Right atrium auricular region (tissue), 2 donors: ENCODE measurements at places on chromosomes 12 and 14. TPM values are rescaled to one million over a fixed set of nuclear protein-coding genes. Genes with fewer than 3 reads are reported as not detected.

DNA sequence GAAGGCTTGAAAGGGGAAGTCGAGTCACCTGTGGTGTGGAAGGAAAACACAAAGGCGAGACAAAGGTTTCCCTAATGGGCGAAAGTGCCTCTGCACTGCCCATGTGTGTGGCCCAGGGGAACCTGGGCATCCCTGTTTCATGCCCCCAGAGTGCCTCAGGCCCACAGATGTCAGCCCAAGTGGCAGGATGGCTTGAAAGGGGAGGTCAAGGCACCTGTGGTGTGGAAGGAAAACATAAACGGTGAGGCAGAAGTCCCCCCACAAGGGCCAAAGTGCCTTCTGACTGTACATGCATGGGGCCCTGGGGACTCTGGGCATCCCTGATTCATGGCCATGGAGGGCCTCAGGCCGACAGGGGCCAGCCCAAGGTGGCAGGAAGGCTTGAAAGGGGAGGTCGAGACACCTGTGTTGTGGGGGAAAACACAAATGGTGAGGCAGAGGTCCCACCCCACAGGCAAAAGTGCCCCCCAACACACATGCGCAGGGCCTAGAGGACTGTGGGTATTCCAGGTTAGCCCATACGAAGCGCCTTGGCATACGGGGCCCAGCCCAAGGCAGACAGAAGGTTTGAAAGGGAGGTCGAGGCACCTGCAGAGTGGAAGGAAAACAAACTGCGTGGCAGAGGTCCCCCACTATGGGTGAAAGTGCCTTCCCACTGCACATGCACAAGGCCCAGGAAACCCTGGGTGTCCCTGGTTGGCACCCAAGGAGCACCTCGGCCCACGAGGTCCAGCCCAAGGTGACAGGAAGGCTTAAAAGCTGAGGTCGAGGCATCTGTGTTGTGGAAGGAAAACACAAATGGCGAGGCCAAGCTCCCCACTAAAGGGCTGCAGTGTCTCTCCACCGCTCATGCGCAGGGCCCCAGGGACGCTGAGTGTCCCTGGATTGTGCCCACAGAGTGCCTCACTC lies 382.3 kb downstream of the ALG10 start:
- H3K27ac ChIP-seq: no peak overlapping the region
- no peak overlapping the region for H3K4me3 ChIP-seq
- DNase-seq: peak; percentile 34
- H3K27me3 ChIP-seq: no peaks in the 10 kb centered on the region
- no peaks in the 10 kb centered on the region for H3K4me1 ChIP-seq

GRCh38 chr12:53752192-53752601 lies 418 bp upstream of the CISTR start:
- peak overlapping the region; percentile 64 for H3K4me3 ChIP-seq
- no peaks in the 10 kb centered on the region for H3K36me3 ChIP-seq
- no peak for DNase-seq
- peaks cover 42% of the 10 kb centered on the region for H3K4me1 ChIP-seq
- peak overlapping the region; percentile 71 for H3K27ac ChIP-seq
- no peaks in the 10 kb centered on the region for H3K27me3 ChIP-seq

DNA sequence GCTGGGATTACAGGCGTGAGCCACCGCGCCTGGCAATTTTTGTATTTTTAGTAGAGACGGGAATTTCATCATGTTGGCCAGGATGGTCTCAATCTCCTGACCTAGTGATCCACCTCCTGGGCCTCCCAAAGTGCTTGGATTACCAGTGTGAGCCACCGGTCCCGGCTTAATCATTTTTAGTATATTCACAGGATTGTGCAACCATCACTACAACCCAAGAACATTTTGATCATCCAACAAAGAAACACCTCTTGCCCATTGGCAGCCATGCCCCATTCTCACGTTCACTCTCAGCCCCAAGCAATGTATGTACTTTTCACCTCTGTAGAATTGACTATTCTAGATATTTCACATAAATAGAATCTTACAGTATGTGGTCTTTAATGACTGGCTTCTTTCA lies 19.9 kb downstream of the SP1 start:
- DNase-seq: no peak
- no peak overlapping the region for H3K27ac ChIP-seq
- H3K4me1 ChIP-seq: no peaks in the 10 kb centered on the region
- H3K36me3 ChIP-seq: peaks cover 4% of the 10 kb centered on the region
- no peak overlapping the region for H3K4me3 ChIP-seq
- no peaks in the 10 kb centered on the region for H3K27me3 ChIP-seq

DNA sequence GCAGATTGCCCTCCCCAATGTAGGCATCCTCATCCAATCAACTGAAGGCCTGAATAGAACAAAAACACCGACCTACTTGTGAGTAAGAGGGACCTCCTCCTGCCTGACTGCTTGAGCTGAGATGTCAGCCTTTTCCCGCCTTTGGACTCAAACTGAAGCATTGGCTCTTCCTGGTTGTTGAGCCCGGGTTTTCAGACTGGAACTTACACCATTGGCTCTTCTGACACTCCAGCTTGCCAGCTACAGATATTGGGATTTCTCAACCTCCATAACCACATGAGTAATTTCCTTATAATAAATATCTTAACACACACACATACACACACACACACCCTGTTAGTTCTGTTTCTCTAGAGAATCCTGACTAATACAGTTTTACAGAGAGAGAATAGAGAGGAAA lies 173.4 kb upstream of the NTF3 start:
- no peaks in the 10 kb centered on the region for H3K27me3 ChIP-seq
- H3K27ac ChIP-seq: no peak overlapping the region
- no peaks in the 10 kb centered on the region for H3K36me3 ChIP-seq

DNA sequence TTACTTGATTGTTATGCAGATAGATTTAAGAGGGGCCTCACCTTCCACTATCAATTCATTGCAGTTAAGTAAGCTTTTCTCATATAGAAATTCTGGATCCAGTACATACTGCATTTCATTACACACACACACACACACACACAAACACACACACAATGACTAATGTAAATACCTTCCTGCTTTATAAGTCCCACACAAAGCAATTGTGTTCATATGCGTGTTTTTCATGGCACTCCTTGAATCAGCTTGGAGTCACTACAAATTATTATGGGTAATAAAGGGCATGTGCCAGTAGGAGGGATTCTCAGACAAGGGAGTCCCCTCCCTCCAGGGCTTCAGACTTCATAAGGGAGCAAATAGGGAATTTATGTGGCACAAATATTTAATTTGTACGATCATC lies 4.5 kb downstream of the MIPOL1 start:
- H3K4me1 ChIP-seq: no peaks in the 10 kb centered on the region
- no peak overlapping the region for H3K4me3 ChIP-seq
- H3K27ac ChIP-seq: no peak overlapping the region
- no peaks in the 10 kb centered on the region for H3K36me3 ChIP-seq

DNA sequence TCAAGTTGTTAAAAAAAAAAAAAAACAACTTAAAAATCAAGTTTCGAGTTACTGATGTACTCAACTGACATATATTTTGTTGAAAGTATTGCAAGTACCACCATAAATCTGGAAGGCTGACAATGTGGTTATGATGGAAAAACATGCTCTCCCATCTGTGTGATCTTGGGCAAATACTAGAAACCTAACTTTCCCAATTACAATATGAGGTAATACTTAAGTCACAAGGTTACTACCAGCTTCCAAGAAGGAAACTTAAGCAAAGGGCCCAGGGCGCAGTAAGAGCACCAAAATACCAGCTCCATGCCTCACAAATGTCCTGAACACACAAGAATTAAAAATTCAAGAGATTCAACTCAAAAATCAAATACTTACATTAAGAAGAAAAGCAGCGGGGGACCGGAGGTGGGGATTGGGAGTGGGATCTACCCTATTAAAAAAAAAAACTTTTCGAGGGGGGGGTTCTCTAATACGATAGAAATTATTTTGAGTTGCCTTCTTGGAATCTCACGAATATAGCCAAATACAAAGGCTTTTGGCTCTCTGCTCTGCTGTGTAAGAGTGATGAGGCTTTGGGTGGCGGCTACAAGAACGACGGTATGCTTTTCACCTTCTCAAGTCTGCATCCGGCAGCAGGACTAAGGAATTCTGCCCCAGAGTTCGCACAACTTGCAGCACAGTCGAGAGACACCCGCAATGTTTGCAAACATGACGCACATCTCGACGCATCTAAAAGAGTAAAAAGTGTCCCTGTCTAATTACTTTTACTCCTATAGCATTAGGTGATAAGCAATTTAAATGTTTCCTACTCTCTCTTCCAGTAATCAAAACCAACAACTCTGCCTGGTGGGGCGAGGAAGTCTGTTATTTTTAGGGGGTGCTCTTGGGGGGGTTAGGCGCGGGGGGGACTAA lies 1.1 kb downstream of the SAV1 start:
- H3K27me3 ChIP-seq: no peaks in the 10 kb centered on the region
- H3K27ac ChIP-seq: peak overlapping the region; percentile 97
- DNase-seq: peak; percentile 68
- peak overlapping the region; percentile 68 for H3K4me3 ChIP-seq
- no peaks in the 10 kb centered on the region for H3K4me1 ChIP-seq

GRCh38 chr14:73777420-73777819 lies 63.2 kb upstream of the PNMA1 start:
- H3K27ac ChIP-seq: no peak overlapping the region
- DNase-seq: no peak
- no peaks in the 10 kb centered on the region for H3K36me3 ChIP-seq
- no peaks in the 10 kb centered on the region for H3K27me3 ChIP-seq
- H3K4me1 ChIP-seq: peaks cover 66% of the 10 kb centered on the region

- H3K27ac ChIP-seq: no peak overlapping the region
- no peak overlapping the region for H3K4me3 ChIP-seq
Observed at GRCh38 chr12:3552726-3553045, 61.7 kb downstream of the PRMT8 start.

DNA sequence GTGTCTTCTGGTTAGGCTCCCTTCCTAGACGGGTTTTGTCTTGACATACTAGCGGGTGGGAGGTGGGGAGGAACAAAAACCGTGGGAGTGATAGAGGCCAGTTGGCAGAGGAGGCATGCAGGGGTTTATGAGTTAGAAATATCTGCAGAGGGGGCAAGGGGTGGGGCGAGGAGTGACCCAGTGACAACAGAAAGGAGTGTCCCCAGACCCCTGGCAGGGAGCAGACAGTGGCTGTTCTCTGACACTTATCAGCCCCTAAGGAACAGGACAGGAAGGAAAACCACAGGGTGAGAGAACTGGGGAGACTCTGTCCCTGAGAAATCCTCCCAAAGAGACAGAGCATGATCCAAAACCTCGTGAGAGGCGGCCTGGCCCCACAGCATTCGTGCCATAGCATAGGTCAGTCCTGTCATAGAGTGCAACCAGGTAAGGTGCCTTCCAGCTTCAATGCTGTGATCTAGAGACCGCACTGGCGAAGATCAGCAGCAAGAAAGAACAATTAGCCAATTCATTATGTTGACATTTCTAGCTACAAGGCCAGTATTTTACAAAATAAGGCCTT lies 141.4 kb downstream of the CRADD start:
- DNase-seq: no peak
- H3K36me3 ChIP-seq: no peaks in the 10 kb centered on the region
- peak overlapping the region; percentile 76 for H3K27ac ChIP-seq

DNA sequence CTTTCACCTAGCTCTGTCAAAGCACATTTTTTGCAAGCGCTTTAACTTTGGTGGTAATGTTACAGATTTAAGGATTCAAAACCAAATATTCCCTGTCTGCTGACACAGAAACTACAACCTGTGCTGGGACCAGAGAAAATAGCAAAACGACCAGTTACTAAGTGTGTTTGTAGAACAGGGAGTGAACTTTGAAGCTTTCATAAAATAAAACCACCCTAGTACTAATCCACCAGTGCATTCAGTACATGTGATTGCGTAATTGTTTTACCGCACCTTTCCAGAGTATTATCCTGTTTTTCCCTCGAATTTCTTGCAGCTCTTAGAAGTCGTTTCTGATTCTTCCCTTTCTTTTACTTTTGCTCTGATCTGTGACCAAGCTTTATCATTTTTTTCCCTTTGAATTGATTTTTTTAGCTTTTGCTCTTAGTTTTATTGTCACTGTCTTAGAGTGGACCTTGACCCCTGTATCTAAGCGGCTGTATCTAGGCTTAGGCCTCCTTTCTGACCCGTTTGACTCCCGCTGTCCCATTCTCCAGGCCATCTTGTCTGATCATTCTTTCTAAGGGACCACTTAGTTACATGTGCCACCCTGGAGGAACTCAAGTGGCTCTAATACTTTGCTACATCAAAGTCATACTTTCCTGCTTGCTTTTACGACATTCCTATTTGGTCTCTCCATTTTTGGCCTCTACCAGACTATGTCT lies 429.4 kb downstream of the PCNX1 start:
- H3K27me3 ChIP-seq: no peaks in the 10 kb centered on the region
- H3K4me3 ChIP-seq: no peak overlapping the region
- no peaks in the 10 kb centered on the region for H3K36me3 ChIP-seq
- no peak for DNase-seq

DNA sequence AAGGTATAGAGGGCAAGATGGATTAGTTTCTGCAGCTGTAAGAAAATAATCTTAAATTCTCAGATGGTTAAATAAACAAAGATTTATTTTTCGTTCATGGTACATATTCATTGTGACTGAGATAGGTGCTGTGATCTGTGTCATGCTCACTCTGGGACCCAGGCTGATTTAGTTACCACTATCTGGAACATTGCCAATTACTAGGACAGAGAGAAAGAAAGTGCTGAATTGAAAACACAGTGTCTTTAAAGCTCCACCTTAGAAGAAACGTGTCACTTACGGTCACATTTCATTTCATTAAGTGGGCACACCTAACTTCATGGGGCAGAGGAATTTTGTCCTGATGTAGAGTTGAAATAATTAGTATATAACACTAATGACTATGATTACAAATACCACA lies 430.0 kb downstream of the CCDC91 start:
- no peak for DNase-seq
- no peaks in the 10 kb centered on the region for H3K4me1 ChIP-seq
- H3K4me3 ChIP-seq: no peak overlapping the region
- H3K27me3 ChIP-seq: no peaks in the 10 kb centered on the region
- no peaks in the 10 kb centered on the region for H3K36me3 ChIP-seq

DERA gene
- total RNA-seq: 20.0 TPM

WNT1 gene
- total RNA-seq: not detected

TAS2R42 gene
- not detected for total RNA-seq

AKAP3 gene
- total RNA-seq: 0.79 TPM

DPF3 gene
- total RNA-seq: 14.7 TPM

ASCL1 gene
- not detected for total RNA-seq

PPP1R1A gene
- total RNA-seq: 111 TPM
